RWPE2 (cell line): ENCODE measurements at places on chromosomes 7 and 10.

DNA sequence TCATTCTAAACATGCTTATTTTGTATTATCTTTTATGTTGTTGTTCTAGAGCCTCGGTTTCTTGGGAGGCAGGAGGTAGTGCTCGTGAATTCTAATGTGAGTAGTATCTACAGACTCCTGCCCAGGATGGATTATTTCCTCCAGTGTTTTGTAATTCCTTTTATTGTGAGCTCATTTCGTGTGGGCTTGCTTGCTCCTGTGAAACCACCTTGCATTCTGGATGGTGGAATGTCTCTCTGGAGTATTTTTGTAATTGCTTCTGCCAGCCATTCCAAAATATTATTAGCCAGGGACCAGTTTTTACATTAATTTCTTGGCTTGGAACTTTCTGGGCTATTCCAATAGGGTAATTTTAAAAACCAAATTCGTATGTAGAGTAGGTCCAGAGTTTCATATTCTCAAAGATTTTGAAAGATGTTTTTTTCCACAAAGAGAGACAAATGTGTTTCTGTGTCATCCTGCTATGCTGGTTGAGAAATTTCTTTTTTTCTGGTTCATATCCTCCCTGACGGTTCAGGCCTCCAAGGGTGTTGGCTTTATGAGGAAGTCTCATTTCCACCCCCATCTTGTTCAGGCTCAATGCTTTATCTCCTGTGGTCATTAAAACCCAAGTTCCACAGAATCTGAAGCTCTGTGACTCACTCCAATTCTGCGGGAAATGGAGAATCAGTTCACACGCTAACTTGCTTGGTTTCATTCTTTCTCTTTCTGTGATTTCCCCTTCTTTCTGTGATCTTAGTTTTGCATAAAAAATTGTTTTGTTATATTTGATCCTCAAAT lies 41.7 kb upstream of the CALD1 start:
- no peak for DNase-seq

DNA sequence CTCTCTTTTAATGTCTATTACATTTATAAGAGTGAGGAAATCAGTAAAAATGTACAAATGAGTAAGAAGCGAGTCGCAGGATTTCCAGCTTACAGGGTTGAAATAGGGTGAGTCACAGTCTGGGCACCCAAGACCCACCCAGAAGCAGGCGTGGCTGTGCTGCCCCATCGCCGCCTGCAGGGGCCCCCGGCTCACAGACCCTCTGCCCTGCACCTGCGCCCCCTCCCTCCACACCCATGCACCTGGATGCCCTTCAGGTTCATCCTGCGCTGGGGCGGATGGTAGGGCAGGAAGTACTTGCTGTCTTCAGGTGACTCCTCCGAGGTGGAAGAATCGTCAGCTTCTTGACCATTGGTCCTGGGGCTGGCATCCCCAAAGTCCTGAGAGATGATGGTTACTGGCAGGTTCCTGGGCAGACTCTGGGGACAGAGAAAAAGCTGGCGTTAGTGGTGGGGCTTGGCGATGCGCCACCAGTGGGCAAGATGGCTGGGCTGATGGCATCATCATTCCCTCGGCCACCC lies 90.2 kb upstream of the GNA12 start:
- peak; percentile 79 for DNase-seq

- no peak for DNase-seq
Measured at GRCh38 chr7:3404501-3404900, 103.4 kb downstream of the SDK1 start.

GRCh38 chr10:17912754-17913153 lies 39.0 kb upstream of the SLC39A12 start:
- DNase-seq, result no peak

GRCh38 chr10:74206746-74207145 lies 55.7 kb downstream of the ADK start:
- DNase-seq, result no peak

DNA sequence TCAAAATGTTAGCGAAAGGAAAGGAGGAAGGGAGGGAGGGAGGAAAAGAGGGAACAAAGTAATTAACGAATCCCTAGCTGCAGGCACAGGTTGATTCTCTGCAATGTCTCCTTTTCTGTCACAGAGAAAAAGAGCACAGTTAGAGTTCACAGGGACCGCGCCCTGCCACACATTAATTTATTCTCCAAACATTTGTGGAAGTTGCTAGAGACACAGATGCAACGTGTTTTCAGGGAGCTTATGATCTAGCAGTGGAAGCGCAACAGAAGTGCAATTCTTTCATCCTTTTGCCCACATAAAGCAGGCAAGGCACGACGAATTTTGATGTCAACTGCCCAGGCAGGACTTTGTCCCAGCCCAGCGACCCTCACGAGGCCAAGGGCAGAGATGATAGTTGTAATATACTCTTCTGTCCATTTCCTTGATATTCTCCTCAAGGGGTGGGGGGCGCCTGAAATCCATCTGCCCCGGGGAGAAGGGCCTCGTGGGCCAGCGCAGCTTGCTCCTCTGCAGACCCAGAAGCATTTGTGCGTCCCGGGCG lies 101.7 kb upstream of the ZNF438 start:
- DNase-seq, result no peak

DNA sequence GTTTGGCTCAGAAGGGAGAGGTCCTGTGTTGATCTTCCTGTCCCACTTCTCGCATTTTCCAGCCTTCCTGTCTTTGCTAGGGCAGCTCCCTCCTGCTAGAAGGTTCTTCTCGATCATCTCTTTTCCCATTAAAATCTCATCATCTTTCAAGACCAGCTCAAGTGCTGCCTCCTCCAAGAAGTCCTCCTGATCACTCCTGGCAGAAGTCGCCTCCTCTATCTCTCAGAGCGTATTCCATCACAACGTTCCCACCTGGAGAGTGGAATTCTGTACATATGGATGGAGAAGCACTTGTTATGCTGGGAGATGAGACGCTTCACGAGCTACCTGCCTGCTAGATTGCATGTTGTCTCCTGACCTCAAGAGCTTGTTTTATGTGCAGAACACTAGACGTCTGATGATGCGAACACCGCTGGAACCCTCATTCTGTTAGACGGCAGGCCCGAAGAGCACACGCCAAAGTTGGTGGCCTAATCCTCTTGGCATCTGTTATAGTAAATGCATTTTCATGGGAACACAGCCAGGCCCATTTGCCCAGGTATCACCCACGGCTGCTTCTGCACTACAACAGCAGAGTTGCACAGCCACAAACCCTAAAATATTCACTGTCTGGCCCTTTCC lies 68.0 kb upstream of the INSIG1 start:
- DNase-seq, result no peak

- no peak for DNase-seq
Measured at GRCh38 chr7:26526265-26526587, 234.6 kb downstream of the SNX10 start.

- DNase-seq, result no peak
Measured at GRCh38 chr7:87463982-87464381, 11.5 kb downstream of the ABCB4 start.

DNA sequence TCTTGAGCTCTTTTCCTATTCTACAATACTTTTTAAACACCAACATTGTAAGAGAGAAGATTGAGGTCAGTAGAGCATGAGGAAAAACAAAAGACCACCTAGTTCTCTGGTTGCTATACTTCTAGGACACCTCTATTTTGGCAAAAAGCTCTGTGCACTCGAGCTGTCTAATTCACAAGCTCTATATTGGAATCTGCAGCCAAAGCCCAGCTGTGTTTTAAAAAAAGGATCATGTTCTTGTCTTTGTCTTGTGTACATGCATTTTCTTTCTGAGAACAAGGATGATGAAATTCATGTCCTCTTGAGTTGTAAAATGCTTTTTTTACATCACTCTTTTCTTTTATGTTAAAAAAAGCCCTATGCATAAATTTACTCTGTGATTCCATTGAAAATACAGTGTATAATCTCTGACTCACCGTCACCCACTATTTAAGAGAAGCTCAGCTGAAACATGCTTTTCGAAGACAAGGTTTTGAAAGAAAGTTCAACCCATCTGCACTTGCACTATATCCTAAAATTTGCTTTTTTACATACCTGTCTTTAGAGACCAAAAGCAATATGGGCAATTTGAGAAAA lies 215.5 kb upstream of the VSTM2A start:
- DNase-seq, result no peak

DNA sequence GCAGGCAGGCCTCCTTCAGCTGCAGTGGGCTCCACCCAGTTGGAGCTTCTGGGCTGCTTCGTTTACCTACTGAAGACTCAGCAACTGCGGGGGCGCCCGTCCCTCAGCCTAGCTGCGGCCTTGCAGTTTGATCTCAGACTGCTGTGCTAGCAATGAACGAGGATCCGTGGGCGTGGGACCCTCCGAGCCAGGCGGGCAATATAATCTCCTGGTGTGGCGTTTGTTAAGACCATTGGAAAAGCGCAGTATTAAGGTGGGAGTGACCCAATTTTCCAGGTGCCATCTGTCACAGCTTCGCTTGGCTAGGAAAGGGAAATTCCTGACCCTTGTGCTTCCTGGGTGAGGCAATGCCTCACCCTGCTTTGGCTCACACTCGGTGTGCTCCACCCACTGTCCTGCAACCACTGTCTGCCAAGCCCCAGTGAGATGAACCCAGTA lies 159.2 kb upstream of the FOXP2 start:
- DNase-seq, result no peak

- DNase-seq, result no peak
Measured at GRCh38 chr10:10092581-10092980, 925.1 kb upstream of the CELF2 start.

GRCh38 chr7:33854178-33854577 lies 51.2 kb upstream of the BMPER start:
- no peak for DNase-seq

GRCh38 chr10:16519250-16519907 lies 2.3 kb downstream of the C1QL3 start:
- DNase-seq, result no peak

- DNase-seq, result no peak
Measured at GRCh38 chr10:49654036-49654693, 25.3 kb upstream of the C10orf53 start.

- no peak for DNase-seq
Measured at GRCh38 chr7:47088329-47089067, 493.4 kb downstream of the TNS3 start.

- no peak for DNase-seq
Measured at GRCh38 chr10:130857631-130858295, 453.8 kb downstream of the TCERG1L start.

GRCh38 chr7:16603633-16604032 lies 41.9 kb downstream of the ANKMY2 start:
- no peak for DNase-seq

- DNase-seq, result no peak
Measured at GRCh38 chr10:109774121-109774440, 149.2 kb downstream of the XPNPEP1 start.

DNA sequence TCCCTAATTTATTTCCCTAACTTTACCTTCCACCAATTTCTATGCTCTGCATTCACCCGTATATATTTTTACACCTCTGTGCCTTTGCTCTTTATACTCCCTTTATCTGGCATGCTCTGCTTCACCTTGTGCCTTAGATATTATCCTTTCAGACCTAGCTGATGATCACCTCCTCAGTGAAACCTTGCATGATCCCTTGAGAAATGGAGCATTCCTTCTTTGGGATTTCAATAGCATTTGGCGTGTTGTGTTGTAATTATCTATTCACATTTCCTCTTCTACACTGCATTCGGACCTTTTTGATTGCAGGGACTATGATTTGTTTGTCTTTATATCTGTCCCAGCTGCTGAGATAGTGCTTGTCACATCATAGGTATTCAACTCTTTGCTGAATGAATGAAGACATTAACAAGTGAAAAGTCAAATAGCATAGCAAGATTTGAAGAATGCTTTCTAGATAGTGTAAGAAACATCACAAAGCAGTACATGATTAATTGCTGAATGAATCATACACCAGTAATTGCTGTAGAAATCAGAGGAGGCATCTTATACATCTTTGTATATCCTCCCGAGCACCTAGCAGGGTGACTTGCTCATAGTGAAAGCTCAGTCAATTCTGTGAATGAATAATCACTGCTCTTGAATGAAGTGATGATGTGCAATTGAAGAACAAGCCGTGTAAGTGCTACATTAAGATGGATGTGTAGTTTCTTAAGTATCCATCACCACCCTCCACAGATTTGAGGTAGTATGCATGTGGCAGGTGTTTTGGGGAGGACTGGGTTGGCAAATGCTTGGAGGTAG lies 2.0 kb upstream of the TM9SF3 start:
- DNase-seq, result no peak

GRCh38 chr10:9137368-9137767 lies 1082.9 kb downstream of the GATA3 start:
- no peak for DNase-seq

DNA sequence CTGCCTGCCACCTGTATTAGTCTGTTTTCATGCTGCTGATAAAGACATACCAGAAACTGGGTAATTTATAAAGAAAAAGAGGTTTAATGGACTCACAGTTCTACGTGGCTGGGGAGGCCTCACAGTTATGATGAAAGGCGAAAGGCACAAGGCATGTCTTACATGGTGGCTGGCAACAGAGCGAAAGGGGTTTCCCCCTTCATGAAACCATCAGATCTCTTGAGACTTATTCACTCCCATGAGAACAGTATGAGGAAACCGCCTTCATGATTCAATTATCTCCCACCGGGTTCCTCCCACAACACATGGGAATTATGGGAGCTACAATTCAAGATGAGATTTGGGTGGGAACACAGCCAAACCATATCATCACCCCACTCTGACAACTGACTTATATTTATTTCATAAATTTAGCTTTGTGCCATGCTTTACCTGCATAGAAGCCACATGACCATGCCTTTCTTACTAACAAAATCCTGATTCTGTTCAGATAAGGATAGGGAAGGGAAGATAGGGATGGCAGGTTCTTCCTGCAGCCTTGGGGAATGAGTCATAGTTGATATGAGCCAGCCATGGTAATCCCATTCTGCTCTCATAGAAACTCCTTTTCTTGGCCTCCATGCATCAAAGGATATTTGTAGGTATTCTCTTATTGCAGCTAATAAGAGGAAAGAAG lies 191.3 kb upstream of the AGK start:
- DNase-seq, result no peak

DNA sequence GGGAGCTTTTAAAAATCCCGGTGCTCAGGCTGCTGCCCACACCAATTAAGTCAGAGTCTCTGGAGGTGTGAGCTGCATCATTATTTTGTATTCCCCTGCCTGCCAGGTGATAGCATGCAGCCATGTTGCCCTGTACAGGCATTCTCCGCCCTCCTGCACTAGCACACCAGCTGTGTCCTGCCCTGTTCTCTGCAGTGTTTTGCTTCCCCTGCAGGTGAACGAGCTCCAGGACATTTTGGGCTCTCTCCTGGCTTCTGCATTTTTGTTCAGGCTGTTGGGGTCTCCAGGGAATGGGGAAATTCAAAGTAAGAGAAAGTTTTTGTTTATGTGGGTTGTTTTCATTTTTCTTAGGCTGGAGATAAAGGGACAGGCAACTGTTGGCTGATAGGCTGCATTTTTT lies 271.0 kb upstream of the COBL start:
- DNase-seq, result no peak
